ENCODE measurements at places on chromosomes 12 and 14.
A peak's percentile ranks its signal among the peaks of the same experiment; 100 is the strongest.

DNA sequence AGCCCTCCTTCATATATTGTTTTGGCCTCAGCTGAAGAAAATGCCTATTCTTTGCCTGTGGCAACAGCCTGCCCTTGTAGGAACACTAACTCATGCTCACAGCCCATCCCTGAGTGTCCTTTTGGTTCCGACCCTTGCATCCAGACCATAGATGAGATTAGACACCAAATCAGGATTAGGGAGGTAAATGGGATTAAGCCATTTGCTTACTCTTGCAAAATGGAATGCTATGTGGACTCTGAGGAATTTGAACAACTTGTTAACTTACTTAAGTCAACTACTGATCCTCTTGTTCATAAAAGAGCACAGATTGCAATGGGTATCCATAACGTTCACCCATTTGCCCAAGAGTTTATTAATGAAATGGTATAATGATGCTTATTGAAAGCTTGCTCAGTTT lies 27.3 kb downstream of the TSHR start:
- DNase-seq, result no peak

GRCh38 chr12:98830657-98831056 lies 185.6 kb downstream of the APAF1 start:
- DNase-seq, result no peak

DNA sequence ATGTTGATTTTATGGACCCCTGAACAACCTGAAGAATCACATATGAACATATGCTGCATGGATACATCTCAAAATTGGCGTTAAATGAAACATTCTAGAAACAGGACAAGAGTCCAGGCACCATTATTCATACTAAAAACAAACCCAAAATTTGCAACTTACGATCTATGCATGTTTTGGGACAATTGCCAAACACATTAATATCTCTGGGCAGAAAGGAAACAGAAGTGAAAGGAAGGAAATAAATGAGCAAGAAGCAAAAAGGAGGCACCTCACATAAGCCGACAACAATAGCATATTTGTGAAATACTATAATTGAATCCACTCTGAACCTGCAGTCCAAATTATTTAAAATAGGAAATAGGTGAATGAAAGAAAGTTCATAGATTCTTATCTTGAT lies 1505.3 kb downstream of the AACS start:
- no peak for DNase-seq

- peak; percentile 78 for DNase-seq
Observed at GRCh38 chr12:1791104-1791841, 29.1 kb upstream of the LRTM2 start.

DNA sequence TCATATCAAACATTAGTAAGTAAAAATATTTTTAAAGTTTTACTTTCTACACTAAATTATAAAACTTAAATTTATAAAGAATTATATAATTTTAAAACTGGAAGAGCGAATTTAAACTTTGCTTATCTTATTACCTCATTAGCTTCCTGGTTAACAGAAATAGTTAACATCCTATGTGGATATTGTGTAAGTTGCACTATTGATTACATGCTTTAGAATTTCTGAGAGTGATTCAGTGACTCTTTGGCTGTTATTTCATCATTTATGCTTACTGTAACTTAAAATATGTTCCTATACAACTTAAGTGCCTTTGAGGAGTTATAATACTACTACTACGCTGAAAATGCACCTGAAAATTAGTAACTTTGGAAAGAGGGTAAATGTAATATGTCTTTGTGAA lies 101.4 kb downstream of the FOXA1 start:
- DNase-seq, result no peak

GRCh38 chr12:4809449-4810218 lies 89.4 kb downstream of the GALNT8 start:
- DNase-seq, result no peak

DNA sequence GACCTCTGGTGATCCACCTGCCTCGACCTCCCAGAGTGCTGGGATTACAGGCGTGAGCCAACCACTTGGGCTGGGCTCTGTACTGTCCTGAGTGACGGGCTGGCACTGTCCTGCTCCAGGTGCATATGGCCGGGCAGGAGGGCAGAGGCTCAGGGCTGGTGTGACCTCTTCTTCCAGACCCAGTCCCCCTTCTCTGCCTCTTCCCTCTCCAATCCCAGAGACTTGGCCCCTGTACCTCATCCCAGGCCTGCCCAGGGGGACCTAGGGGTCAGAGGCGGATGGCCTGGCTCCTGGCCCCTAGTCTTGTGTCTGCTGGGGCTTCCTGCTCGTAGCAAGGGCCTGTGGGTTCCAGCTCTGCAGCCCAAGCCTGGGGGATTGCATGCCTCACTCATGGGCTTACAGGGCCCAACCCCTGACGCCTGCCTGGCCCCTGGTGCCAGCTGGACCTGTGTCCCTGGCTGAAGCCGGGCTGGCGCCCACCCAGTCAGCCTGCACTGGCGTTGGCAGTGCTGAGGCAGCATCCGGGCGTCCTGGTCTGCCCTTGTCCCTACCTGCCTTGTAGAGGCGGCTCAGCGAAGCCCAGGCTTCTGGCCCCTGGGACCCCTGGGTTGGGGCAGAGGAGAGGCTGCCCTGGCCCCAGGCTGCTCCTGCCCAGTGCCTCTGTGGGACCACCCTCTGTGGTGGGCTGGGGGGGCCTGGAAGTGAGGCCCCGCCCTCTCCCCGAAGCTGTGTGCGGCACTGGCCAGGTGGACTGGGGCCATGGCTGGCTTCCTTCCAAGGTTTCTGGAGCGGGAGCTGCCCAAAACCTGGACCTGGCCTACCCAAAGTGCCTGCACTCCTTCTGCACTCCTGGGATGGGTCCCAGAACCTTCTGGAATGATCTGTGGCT lies 4.3 kb downstream of the TEDC1 start:
- no peak for DNase-seq

- DNase-seq, result no peak
Observed at GRCh38 chr12:67222302-67222701, 46.9 kb upstream of the CAND1 start.

DNA sequence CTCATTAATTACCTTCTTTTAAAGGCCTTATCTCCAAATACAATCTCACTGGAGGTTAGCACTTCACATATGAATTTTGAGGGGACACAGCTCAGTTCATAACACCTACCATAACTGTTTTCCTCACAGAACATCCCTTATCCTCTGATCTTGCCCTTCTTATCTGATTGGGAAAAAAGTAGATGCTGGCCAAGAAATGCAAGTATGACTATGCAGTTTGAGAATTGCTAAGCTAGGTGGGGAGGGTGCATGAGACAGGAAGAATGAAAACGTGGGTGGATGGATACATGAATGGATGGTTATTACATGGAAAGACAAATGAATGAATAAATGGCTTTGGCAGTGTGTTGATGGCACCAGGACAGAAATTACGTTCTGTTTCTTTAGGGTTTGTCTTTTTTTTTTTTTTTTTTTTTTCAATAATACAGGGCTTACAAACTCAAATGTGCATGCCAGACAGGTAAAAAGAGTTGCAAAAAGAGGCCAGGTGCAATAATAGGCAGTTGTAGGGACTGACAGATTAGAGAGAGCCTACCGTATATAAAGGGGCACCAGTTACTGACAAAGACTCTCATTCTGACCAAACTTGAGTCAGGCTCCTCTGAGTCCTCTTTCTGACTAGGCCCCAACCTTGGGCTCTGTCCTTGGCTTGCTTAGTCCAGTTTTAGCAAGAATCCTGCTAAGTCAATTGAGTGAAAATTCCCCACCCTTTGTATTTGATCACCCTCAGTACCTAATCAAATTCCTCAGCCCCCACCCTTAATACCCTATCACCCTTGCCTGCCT lies 304.9 kb downstream of the ZFP36L1 start:
- no peak for DNase-seq

- DNase-seq, result no peak
Observed at GRCh38 chr14:79961197-79961596, 250.1 kb downstream of the DIO2 start.

GRCh38 chr12:30320561-30320960 lies 375.1 kb downstream of the IPO8 start:
- no peak for DNase-seq

DNA sequence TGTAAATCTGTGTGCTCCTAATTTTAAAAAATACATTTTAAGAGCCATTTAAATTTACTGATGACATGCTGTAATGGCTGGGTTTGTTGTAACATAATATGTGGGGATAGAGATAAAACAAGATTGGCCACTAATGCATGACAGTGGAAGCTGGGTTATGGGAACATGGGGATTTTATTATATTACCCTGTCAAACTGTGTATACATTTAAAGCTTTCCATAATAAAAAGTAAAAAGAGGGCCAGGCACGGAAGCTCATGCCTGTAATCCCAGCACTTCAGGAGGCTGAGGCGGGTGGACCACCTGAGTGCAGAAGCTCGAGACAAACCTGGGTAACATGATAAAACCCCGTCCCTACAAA lies 9.1 kb downstream of the TMEM233 start:
- DNase-seq, result no peak

- DNase-seq, result peak; percentile 54
Observed at GRCh38 chr12:94987801-94988200, 15.7 kb downstream of the NDUFA12 start.

DNA sequence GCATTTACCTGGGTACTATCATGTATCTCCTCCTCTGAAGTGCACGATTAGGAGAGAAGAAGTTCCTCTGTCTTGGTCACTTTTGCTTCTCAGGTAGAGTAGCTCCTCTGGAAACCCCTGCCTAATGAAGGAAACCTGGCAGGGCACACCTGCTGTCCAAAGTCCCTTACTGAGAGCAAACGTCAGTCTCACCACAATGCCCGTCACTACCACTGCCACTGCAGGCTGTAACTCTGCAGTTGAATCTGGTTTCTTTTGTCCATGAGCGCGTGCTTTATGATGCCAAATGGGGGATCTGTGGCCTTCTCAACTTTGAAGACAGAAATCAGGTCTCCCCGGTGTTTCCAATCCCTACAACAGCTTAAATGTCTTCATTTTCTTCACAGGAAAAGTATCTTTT lies 1068.6 kb downstream of the BCL11B start:
- DNase-seq, result peak; percentile 47

All from CD4-positive, alpha-beta T cell treated with Interleukin-4 for 1 hour (primary cell).